Spinal cord (tissue), 10 donors: ENCODE measurements at places on chromosomes 2 and 18. TPM values are rescaled to one million over a fixed set of nuclear protein-coding genes. Genes with fewer than 3 reads are reported as not detected.

BAZ2B gene
- 155 TPM for total RNA-seq

MAPK4 gene
- 89.0 TPM for total RNA-seq

MC2R gene
- total RNA-seq = not detected

FAHD2A gene
- total RNA-seq = 39.2 TPM

CYB5A gene
- total RNA-seq = 95.7 TPM

GBX2 gene
- total RNA-seq = 1.9 TPM

CRACDL gene
- 1.9 TPM for total RNA-seq

LTBP1 gene
- total RNA-seq = 83.0 TPM

CCDC141 gene
- 3.9 TPM for total RNA-seq

TMEM163 gene
- total RNA-seq = 13.7 TPM

AMER3 gene
- total RNA-seq = 11.4 TPM

NT5C1B gene
- not detected for total RNA-seq

GALNT13 gene
- total RNA-seq = 21.6 TPM

MEIS1 gene
- 50.9 TPM for total RNA-seq

IL1RL1 gene
- 1.1 TPM for total RNA-seq

SNTG2 gene
- 4.2 TPM for total RNA-seq

IL36G gene
- total RNA-seq = 0.28 TPM

ACADL gene
- 5.8 TPM for total RNA-seq

RAB6C gene
- total RNA-seq = 1.6 TPM

CFAP65 gene
- total RNA-seq = 0.79 TPM

LAMA3 gene
- total RNA-seq = 10.4 TPM

KCNS3 gene
- 11.6 TPM for total RNA-seq

ANKRD36C gene
- total RNA-seq = 144 TPM

FEV gene
- not detected for total RNA-seq

C2orf80 gene
- total RNA-seq = 6.4 TPM
